ENCODE measurements at places on chromosomes 1 and 21.

- DNase-seq, result no peak
These were observed 20.7 kb upstream of the MX1 start for GRCh38 chr21:41405321-41405720.

DNA sequence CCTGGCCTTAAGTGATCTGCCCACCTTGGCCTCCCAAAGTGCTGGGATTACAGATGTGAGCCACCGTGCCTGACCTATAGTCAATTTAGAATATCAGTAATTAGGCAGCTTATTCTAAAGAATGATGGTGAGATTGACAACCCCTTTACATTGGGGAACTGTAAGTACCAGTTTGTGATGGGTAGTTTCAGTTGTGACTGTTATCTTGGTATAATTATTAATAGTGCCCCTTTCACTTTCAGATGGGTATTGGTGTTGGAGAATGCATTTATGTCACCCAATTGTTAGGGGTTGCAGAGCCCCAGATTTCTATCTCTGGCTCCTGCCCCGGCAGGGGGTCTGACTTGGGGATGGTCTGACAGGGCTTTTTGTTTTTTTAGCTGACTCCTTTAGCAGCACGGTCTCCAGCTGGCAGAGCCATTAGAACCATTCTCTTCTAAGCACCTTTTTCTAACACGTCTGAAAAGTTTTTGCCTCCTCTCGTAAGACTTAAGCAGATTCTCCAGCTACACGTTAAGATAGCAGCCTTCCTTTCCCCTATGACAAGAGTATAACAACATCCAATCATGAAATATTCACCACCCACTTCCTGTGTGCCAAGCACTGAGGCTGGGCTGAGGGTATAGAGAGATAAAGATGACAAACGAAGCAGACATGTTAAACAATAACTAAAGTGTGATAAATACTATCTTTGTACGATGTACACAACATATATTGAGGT is 157.8 kb downstream of the SDCCAG8 start:
- DNase-seq, result no peak

- no peak for DNase-seq
These were observed 1.5 kb downstream of the STYXL2 start for GRCh38 chr1:167095368-167095767.

DNA sequence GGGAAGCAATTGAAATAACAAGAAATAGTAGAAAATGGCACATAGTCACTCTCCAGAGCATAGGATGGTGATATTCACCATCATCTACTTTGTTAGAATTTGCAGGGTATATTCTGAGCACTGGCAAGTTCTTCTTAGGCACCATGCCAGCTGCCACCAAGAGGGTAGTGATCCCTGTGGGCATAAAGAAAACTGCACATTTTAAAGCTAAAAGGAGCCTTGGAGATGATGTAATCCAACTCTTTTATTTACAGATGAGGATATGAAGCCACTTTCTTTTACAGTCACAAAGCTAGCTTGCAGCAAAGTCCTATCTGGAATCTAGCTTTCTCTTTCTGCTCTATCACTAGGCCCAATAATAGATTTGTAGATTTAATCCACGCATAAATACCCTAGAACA is 69.0 kb downstream of the PTGER3 start:
- DNase-seq, result no peak

DNA sequence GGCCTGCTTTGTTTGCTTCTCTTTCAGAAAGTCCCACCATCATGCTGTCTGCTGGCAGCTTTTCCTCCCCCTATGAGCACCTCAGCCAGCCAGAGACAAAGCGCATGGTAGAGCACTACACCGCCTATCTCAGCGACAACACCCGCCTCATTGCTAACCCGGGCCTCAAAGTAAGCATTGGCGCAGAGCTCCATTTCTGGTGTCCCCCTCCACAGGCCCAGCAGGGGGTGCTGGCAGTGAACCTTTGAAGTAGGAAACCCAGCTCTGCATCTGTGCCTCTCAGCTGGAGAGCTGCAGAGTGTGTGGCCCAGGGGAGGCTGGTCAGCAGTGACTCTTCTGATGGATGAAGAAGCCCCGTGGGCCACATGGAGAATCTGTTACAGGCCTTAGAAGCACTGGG is 81.2 kb upstream of the RAVER2 start:
- DNase-seq, result no peak

DNA sequence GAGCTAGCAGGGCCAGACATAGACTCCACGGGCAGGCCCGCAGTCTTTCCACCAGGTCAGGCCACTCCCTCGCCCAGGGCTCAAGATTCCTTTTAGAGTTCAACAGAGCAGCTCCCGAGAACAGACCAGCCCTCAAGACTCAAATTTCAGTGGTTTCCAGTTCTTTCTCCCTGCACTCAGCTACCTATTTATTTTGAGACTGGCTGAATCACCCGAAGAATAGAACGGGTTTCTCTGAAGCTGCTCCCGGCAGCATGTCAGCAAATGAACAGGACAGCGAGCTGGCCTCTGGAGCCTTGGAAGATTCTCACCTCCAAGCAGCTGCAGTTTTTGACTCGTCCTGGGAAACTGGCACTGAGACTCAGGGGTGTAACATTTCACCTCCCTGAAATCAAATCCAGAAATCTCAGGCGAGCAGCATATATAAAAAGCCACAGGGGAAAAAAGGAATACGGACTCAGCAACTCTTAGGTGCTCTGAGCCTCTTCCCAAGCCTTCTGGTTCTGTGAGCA is 177.9 kb downstream of the CLIC6 start:
- peak; percentile 13 for DNase-seq
